ENCODE measurements at places on chromosomes 4 and X.

- no peak for DNase-seq
These were observed 6.9 kb downstream of the ZDHHC9 start for GRCh38 chrX:129836827-129837226.

DNA sequence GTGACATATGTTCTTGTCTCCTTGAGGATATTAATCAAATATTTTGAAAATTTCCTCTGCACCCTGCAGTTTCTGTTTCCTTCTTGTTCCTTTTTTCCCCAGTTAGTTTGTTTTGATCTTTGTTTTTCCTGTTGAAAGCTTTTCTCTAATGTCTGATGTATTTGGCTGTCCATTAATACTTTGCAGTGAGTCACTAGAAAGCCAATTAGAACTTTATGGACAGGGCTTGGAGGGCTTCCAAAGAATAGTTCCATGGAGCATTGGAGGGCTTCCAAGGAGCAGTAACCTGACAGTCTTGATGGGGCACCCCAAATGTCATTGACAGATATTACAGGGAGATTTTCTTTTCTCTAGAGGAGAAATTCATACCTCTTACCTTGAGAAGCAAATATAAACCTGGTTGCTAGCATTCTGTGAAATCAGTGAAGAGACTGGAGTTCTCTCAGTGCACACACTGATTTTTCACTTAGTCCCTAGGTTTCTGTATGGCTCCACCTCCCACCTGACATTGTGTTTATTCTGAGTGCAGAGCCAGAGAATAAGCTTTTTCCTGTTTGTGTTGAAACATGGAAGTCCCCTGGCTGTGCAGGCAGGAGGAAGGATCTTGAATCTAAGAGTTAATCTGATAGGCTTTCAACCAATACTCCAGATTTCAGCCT is 26.5 kb downstream of the SPARCL1 start:
- no peak for DNase-seq

DNA sequence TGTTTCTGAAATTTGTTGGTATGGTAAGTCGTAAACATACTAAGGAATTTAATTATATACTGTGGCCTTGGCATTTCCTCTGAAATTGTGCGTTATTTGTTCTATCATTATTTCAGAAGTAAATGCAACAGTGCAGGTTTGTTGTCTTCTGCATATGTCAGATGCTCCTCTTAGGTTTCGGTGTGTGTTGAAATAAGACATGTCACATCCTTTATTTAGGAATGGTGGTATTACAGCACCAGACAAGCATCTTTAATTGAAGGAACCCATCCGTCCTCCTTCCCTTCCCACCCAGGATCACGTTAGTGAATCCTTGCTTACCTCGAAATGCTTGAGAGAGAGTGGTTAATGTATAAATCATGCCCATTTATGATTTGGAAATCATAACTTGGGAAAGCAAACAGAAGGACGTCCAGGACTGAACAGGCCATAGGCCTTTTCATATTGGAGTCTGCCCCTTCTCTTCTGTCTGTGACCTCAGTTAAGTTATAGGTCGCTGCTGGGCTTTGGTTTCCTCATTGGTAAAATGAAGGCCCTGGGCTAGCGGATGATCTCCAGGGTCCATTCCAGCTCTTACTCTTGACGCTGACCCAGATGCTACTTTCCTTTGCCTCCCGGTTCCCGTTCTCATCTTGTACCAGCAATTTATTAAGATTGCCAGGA is 134.1 kb downstream of the KLHL8 start:
- DNase-seq = no peak

DNA sequence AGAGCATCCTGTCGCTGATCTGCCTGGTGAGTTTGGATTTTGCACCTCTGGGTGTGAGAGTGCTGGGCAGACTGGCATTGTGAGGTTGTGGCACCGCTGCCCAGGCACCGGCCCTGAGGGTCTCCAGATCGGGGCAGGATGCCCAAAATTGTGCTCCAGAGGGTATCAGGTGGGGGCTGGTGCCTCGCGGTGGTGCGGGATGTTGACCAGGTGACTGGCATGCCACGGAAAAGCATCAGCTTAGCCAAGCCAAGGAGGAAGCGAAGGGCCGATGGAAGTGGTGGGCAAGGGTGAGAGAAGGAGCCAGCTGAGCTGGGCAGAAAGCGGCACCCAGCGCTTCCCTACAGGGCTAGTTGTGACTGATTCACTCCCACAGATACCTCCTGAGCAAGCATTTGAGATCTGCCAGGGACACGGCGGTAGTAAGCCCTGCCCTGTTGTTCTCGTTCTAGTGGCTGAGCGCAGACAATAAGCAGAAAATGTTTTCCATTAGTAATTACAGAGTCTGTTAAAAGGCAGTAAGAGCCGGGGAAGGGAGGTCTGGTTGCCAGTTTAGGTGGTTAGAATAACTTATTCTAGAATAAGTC is 809 bp downstream of the ZFP92 start:
- no peak for DNase-seq

- no peak for DNase-seq
These were observed 31.1 kb upstream of the TBC1D14 start for GRCh38 chr4:6878451-6879059.

DNA sequence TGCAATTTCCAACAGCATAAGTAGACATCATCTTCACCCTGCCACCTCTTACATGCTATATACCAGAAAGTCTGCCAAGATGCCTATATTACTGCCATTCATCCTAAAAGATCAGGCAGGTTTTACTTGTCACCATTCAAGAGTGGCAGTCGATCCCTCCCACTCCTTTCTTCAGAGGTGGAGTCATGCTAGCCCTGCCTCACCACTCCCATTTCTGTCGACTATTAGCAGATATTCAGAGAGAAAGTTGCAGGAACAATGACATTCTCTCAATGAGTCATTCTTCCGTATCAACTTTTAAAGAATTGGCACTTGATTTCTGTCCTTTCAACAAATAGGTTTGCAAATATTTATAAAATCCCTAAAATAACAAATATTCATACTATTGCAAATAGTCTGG is 1060.1 kb downstream of the ADGRL3 start:
- DNase-seq = no peak

DNA sequence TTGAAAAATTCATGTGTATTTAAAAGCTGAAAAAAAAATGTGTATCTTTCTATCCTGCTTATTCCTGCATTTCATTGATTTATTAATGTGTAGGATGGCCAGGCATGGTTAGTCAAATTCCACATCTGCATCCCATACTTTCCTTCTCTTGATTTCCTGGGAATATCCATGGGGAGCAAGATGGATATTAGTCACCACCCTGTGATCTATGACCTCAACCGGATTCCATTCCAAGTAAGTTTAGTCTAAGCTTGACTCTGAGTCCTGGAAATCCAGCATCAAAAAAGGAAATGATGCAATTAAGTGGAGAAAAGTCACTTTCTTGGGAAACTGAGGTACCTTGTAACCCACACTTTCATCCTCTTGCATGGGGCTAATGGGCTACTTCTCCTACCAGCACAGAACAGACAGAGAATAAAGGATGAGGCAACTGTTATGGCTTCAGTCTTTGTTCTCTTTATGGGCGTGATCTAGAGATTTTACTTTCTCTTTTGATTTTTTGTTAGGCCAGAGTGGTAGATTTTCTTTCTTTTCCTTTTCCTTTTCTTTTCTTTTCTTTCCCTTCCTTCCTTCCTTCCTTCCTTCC is 17.1 kb upstream of the BEX4 start:
- DNase-seq = no peak

DNA sequence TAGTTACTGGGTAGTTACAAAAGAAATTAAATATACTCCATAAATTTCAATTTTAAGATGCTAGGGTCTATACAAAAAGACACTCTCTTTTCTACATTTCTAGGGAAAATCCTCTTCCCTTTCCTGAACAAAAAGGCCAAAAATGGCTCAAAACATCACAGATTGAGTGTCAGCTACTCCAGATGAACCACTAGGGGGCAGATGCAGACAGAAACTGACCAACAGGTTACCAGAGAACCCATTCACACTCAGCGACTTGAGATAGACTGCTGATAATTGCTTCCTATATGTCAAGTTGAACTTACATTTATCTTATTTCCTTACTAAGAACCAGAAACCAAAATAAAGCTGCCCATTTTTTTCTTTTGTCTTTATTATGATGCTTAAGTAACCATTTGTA is 83.4 kb upstream of the MID1IP1 start:
- peak; percentile 8 for DNase-seq
